RCC 7860 (cell line): ENCODE measurements at places on chromosomes 11 and 22.

- DNase-seq, result no peak
Measured at GRCh38 chr22:29080106-29080975, 7.5 kb downstream of the KREMEN1 start.

DNA sequence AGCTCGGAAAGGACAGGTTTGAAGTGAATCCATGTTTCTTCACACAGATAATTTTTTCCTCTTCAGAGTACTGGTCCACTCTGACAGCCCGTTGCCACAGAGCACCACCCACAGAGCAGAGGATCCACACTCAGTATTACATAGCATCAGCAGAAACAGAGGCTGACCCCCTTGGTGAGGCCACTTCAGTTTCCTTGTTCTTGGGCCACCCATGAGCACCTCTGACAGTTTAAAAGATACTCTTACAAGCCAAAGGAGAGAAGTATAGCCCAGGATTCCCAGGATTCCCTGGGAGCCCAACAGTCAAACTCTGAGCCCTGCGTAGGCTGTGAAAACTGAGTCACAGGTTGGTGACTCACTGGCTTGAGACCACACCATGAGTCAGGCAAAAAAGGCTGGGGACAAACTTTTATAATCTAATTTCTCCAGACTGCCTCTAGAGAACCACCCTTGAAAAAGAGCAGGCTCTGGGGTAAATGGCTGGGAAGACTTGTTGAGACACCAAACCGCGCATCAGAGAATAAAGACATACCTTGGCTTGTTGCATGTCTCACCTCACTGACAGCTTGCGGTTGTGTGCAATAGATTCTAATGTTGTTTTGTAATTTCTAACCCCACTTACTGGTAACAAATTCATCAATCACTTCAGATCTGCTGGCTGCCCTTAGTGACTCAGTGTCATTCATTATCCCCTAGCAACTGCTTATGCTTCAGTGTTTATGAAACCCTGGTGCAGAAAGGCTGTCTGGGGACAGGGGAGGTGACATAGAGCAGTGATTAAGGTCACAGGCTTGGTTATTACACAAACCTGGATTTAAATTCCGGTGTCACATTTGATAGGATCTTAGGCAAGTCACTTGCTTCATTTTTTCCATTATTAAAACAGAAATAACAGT, 56.9 kb upstream of the PRSS23 start:
- DNase-seq, result peak; percentile 99

DNA sequence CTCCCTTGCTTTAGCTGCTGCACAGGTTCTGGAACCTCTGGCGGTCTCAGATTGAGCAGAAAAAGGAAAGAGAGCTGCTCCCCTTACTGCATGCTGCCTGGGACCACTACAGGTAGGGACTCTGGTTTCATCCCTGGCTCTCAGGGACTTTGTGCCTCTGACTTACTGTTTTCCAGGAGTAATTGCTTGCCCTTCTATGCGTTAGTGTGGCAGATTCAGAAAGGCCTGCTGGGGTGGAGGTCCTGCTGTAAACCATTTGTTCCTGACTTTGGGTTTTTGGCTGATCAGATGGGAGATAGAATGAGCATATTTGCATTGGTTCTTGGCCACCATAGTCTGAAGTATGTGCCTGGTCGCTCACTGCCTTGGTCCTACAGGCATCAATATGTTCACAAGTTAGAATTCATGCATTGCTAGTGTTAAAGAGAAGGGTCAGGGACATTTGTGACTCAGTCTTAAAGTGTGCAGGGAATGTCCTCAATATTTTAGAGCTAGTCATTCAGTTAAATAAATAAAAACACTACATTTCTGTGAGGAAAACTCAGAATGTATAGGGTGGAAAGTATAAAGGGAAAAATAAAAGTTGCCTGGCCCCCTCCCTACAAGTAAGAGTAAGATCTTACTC, 78.0 kb downstream of the PISD start:
- no peak for DNase-seq

DNA sequence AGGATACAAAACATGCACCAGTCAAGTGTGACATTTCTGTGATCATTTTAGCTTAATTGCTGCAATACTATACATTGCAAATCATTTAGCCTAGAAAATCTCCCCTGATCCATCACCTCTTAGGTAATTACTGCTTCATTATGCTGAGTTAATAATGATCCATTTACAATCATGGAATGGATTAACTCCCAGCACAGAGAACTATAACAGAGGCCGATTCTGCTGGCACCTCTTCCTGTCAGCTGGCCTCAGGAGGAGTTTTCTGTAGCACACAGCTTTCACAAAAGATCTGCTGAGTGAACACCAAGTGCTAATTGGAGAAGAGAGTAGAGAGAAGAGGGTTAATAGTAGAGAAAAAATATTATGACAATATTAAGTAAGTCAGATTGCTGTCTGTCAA, 591.8 kb upstream of the KIRREL3 start:
- DNase-seq, result no peak

GRCh38 chr11:4826425-4826824, 5.3 kb downstream of the OR51F2 start:
- no peak for DNase-seq

GRCh38 chr11:75319035-75319877, 32.2 kb downstream of the ARRB1 start:
- DNase-seq, result no peak

DNA sequence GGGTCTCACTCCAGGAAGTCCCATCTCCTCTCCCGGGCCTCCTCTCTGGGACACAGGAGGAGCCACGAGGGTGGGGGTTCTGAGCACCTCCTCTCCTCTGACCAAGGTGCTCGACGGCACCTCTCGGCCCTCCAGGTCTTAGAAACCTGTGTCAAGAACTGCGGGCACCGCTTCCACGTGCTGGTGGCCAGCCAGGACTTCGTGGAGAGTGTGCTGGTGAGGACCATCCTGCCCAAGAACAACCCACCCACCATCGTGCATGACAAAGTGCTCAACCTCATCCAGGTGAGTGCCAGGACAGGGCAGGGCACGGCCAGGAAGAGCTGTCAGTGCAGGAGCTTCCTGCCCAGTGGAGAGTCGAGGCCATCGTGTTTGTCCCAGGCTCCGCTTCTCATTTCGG, 23.2 kb downstream of the TOM1 start:
- no peak for DNase-seq

GRCh38 chr11:124277804-124278203, 21.6 kb downstream of the OR8G5 start:
- DNase-seq, result no peak
